A673 (cell line): ENCODE measurements at places on chromosomes 13 and 19. TPM values are rescaled to one million over a fixed set of nuclear protein-coding genes. Genes with fewer than 3 reads are reported as not detected.

ZNF865 gene
- 16.1 and 17.1 TPM in 2 replicates for total RNA-seq

DNAAF3 gene
- 4.2 and 9.1 TPM in 2 replicates for total RNA-seq

TFPT gene
- 31.1 and 31.4 TPM in 2 replicates for total RNA-seq

ZNF837 gene
- total RNA-seq, result 1.3 and 1.8 TPM in 2 replicates

GFY gene
- not detected in 2 replicates for total RNA-seq

ERICH6B gene
- not detected in 2 replicates for total RNA-seq

TNFSF9 gene
- total RNA-seq, result 10.0 and 11.1 TPM in 2 replicates

MAU2 gene
- 66.7 and 72.6 TPM in 2 replicates for total RNA-seq

OLFM4 gene
- total RNA-seq, result not detected in 2 replicates

CGB3 gene
- total RNA-seq, result not detected in 2 replicates

TOMM40 gene
- total RNA-seq, result 205 and 234 TPM in 2 replicates

CTXN1 gene
- 71.7 and 85.5 TPM in 2 replicates for total RNA-seq

VSTM2B gene
- not detected in 2 replicates for total RNA-seq

WASF3 gene
- 4.6 and 5.1 TPM in 2 replicates for total RNA-seq

PLIN5 gene
- total RNA-seq, result 3.0 and 6.8 TPM in 2 replicates

ICAM4 gene
- total RNA-seq, result 0.58 and 1.5 TPM in 2 replicates

CD79A gene
- total RNA-seq, result 14.4 and 17.8 TPM in 2 replicates

LYPD3 gene
- total RNA-seq, result 0.21 and 0.31 TPM in 2 replicates

NLRP9 gene
- not detected in 2 replicates for total RNA-seq

C2CD4C gene
- total RNA-seq, result 1.8 and 3.5 TPM in 2 replicates

SLC25A41 gene
- 0.39 and 0.44 TPM in 2 replicates for total RNA-seq

CYP4F2 gene
- not detected in 2 replicates for total RNA-seq

FAM216B gene
- total RNA-seq, result not detected in 2 replicates

FFAR1 gene
- total RNA-seq, result not detected in 2 replicates

C1QTNF9B gene
- not detected in 2 replicates for total RNA-seq

FGF22 gene
- 0.19 and 0.57 TPM in 2 replicates for total RNA-seq

ZNF444 gene
- 44.2 and 45.3 TPM in 2 replicates for total RNA-seq

PSG2 gene
- total RNA-seq, result not detected in 2 replicates

CLEC4G gene
- total RNA-seq, result not detected in 2 replicates

COPE gene
- total RNA-seq, result 244 and 267 TPM in 2 replicates

KLK10 gene
- not detected in 2 replicates for total RNA-seq

DCLK1 gene
- total RNA-seq, result 11.2 and 15.7 TPM in 2 replicates

C13orf42 gene
- total RNA-seq, result not detected in 2 replicates

MYH14 gene
- 0.84 and 1.4 TPM in 2 replicates for total RNA-seq

FCER2 gene
- not detected in 2 replicates for total RNA-seq

SLAIN1 gene
- total RNA-seq, result 267 and 314 TPM in 2 replicates

ZNF649 gene
- total RNA-seq, result 22.9 and 26.3 TPM in 2 replicates

ZNF780A gene
- 15.9 and 17.5 TPM in 2 replicates for total RNA-seq

ATXN8OS gene
- not detected in 2 replicates for total RNA-seq

SIGLEC12 gene
- total RNA-seq, result not detected in 2 replicates

TUBA3C gene
- total RNA-seq, result not detected in 2 replicates

ZNF132 gene
- 9.1 and 9.2 TPM in 2 replicates for total RNA-seq

CYP4F3 gene
- not detected in 2 replicates for total RNA-seq

MRPS31 gene
- 32.0 and 32.3 TPM in 2 replicates for total RNA-seq

RTBDN gene
- 1.4 TPM in 1 of 2 replicates, not detected in the other for total RNA-seq

CEACAM20 gene
- total RNA-seq, result 0.15 TPM in 1 of 2 replicates, not detected in the other

TBXA2R gene
- 0.56 and 0.70 TPM in 2 replicates for total RNA-seq

C1QTNF9 gene
- 0.34 TPM in 1 of 2 replicates, not detected in the other for total RNA-seq
